Right hindlimb (tissue), 1 donor: ENCODE measurements at places on chromosomes 3 and 15.
A peak's percentile ranks its signal among the peaks of the same experiment; 100 is the strongest.

DNA sequence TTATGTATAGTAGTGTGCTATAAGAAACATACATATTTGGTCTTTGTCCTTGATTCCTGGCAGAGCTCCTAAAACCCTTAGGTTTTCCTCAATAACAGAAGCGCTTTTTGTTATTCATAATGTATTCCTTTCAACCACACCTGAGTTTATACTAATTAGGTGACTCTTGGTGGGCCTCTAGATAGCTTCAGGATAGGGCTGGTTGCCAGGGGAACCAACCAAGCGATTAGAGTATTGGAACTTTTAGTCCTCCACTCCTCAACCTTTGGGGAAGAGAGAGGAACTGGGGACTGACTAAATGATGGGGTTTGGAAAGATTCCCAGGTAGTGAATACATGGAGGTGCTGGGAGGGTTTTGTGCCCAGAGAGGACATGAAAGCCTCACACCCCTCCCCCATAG is 24.6 kb downstream of the TMCC1 start:
- no peak for DNase-seq

DNA sequence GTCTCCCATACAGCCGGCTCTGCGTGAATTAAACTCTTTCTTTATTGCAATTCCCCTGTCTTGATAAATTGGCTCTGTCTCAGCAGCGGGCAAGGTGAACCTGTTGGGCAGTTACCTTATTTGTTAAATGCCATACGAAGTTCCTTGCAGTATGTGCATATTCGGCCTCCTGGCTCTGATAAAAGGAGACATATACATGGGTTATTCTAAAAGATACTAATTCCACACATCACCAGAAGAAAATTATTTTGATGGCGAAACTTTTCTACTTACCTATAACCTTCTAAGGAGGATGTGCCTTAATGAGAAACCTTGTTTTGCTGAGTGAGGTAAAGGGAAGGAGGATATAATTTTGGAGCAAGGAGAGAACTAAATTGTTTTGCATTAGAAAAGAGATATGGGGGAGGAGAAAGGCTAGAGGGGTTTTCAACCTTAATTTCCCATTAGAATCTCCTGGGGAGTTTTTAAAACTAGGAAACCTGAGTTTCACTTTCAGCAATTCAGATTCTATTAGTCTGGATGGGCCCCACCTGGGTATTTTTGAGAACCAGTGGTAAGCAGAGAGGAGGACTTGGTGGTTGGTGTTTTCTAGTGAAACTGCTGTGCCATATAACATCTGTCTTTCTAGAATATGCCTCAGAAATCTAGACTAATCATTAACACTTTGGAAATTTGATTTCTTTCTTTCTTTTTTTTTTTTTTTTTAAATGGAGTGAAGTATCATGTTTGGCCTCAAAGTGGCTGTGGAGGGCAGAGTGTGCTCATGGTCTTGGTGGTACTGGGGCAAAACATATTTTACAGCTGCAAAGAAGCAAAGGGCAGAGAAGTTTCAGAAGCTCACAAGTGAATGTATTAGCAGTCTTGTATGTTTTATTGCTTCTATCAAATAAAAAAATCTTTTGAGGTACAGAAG is 23.0 kb downstream of the NANOGP8 start:
- DNase-seq: no peak

- peak; percentile 2 for DNase-seq
Measured at GRCh38 chr15:68408971-68409370, 23.0 kb downstream of the ITGA11 start.

DNA sequence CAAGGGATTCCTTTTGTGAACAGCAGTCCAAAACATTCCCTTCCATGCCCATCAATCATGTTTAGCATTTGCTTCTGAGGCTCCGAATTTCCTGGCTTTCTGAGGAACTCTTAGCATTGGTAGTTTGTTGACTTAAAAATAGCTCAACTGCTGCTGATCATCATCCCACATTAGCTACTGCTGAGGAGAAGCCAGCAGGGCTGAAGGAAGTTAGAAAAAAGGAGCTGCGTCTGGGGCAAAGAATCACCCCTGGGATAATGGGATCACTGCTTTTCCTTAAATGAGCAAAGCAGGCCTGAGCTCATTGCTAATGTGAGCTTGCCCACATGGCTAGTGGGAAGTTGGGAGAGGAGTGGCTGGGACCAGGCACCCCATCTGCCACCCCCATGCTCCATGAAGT is 39.8 kb downstream of the CYP19A1 start:
- no peak for DNase-seq

DNA sequence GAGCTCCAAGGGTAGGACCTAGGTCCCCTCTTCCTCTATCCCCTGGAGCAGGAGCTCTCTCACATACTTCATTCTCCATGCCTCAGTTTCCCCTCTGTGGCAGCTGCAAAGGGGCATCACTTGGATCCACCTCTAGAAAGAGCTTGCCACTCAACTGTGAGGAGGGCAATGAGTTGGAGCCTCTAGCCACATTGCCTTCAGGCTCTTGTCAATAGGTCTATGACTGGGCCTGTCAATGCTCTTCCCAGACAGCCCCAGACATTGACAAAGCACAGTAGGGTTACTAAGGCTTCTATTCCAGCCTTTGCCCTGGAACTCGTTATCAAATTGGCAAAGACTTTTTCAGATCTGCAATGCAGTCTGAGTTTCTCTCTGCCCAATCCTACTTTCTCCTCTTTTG is 4.4 kb upstream of the VIPR1 start:
- DNase-seq: no peak

GRCh38 chr15:68411735-68412134 is 20.2 kb downstream of the ITGA11 start:
- peak; percentile 5 for DNase-seq

DNA sequence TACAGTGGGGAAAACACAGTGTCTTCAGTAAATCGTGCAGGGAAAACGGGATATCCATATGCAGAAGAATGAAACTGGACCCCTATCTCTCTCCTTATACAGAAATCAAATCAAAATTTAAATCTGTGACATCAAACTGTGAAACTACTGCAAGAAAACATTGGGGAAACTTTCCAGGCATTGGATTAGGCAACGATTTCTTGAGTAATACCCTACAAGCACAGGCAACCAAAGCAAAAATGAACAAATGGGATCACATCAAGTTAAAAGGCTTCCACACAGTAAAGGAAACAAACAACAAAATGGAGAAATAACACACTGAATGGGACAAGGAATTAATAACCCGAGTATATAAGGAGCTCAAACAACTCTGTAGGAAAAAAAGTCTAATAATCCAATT is 165.3 kb downstream of the PLCL2 start:
- DNase-seq: no peak

GRCh38 chr3:189269365-189269764 is 97.6 kb downstream of the TPRG1 start:
- DNase-seq: no peak

GRCh38 chr3:63168179-63168578 is 109.9 kb upstream of the SYNPR start:
- DNase-seq: no peak

DNA sequence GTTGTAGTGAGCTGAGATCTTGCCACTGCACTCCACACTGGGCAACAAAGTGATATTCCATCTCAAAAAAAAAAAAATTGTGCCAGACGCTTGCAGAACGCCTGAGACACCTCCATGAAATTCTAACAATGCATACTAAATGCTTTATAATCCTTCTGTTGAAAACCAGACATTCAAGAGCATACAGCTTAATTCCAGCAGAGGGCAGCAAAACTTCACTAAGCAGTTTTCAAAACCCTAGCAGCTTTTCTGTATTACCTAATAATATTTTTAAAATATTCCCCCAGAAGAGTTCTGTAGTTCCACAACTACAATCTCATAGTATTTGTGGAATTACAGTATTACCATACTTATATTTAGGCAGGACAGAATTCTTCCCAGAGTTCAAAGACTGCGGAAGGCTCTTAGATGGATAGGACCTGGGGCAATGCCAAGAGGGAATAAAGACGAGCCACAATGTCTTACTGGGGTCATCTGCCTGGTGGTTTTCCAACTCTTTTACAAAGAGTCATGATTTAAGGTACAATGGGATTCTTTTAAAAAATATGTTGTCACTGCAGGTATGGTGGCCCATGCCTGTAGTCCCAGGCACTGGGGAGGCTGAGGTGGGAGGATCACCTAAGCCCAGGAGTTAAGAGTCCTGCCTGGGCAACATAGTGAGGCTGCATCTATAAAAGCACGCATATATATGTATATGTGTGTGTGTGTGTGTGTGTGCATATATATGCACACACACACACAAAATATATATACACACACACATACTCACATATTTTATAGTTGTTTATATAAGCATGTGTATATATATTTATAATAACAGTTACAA is 19.6 kb upstream of the TASOR start:
- DNase-seq: peak; percentile 56

DNA sequence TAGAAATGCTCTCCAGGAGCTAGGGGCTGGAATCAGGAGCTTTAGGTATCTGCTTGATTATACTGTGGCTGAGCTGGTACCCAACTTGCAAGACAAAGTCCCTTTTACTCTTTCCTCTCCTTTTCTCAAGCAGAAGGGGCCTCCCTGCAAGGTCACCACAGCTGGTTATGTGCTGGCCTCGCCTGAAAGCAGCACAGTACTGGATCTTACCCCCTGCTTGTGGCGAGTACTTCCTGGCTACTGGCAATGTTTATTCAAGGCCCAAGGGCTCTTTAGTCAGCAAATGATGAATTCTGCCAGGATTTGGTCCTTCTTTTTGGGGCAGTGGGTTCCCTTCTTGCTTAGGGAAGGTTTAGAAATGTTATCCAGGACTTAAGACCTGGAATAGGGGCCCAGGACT is 234.6 kb downstream of the RAP2B start:
- no peak for DNase-seq

DNA sequence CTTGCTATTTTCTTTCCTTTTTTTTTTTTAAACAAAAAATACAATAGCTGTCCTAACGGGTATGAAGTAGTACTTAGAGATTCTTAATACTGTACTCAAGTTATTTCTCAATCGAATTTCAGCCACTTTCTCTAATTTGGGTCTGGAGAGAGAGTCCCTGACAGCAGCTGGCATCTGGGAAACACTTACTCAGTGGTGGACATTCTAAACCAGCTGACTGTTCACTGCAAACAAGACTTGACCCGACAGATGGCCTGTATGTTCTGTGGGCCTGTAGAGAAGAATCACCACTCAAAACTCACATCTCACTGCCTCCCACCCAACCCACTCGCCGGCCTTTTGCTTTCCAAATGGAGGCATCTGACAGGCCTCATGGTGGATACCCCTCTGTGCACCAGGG is 199.6 kb downstream of the ATP10A start:
- DNase-seq: no peak

DNA sequence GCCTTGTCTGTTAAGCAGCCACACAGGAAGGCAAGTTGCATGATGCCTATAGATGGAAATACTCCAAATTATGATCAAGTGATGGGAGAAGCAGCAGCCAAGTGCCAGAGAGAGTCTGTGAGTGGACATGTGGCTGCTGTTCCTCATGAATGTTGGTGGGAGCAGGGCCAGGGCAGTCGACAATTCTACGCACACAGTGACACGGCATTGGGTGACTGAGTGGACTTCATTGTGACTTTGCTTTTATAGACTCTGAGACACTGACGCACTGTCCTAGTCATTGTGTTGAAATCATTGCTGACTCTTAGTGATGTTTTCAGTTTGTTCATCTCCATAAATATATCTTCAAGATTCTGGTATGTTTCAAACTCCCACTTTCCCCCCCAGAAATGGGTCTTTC is 246.3 kb upstream of the SEMA6D start:
- DNase-seq: no peak

DNA sequence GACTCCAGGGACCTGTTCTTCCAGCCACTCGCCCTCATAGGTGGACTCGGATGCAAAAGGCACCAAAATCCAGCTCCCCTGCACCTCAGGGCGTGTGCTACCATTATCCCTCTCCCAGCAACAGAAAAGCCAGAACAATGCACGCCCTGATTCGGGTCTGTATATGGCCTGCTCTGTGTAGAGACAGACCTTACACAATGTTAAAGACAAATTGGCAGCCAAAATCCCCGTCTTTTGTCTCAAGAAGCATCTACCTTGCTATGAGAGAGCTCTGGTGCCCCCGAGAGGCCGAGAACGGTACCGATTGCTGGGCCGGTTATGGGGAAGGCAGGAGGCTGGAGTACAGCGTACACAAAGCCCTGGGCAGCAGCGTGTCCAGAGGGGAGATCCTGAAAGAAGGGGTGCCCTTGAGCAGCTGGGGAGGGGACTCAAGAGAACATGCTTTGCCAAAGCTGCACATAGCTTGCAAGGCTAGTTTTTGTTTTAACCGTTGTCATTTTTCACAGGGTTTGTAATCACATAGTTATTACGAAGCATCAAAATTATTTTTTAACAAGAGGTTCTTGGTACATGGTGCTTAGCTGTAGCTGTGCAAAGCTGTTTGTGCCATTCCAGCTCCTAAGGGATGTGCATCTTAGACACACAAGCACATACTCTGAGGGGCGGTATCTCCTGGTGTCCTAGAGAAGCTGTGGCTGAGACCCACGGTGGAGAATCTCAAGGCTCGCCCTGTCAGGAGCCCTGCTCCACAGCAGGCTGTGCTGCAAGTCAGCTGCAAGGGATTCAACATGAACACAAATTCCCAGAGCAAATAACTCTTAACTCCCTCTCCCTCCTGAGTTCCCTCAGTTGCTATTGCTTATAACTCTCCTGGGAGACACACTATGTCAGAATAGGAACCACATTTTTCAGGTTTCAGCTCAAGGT is 461.5 kb upstream of the PPP2R3A start:
- peak; percentile 79 for DNase-seq
